ENCODE measurements at places on chromosomes 11 and 22.

- peak; percentile 3 for DNase-seq
These were observed 7.8 kb downstream of the PIM3 start for GRCh38 chr22:49968313-49968830.

DNA sequence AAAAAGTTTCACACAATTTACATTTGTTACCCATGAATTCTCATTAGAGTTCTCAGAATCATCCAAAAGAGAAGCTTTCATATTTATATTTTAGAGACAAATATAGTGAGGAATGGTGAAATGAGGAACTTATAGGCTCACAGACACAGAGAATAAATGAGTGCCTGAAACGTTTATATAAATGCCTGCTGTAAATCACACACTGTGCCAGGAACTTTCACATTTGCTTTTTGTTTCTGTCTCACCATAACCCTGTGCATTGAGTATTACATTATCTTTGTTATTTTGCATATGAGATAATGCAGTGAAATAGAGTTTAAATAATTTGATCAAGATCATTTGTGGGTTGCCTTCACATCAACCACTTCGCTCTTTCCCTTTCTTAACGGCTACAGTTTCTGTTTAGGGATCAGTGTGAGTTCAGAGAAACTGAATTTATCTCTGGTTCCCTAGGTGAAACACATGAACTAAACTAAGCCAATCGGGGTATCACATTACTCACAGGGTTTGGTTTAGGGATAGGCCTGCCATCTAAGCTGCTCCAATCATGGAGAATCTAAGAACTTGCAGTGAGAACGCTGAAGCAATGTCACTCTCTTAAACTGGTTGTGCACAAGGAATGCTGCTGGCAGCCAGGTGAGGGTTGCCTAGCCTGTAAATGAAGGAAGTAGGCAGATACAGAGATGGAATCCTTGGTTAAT lies 1339.2 kb upstream of the TENM4 start:
- no peak for DNase-seq

DNA sequence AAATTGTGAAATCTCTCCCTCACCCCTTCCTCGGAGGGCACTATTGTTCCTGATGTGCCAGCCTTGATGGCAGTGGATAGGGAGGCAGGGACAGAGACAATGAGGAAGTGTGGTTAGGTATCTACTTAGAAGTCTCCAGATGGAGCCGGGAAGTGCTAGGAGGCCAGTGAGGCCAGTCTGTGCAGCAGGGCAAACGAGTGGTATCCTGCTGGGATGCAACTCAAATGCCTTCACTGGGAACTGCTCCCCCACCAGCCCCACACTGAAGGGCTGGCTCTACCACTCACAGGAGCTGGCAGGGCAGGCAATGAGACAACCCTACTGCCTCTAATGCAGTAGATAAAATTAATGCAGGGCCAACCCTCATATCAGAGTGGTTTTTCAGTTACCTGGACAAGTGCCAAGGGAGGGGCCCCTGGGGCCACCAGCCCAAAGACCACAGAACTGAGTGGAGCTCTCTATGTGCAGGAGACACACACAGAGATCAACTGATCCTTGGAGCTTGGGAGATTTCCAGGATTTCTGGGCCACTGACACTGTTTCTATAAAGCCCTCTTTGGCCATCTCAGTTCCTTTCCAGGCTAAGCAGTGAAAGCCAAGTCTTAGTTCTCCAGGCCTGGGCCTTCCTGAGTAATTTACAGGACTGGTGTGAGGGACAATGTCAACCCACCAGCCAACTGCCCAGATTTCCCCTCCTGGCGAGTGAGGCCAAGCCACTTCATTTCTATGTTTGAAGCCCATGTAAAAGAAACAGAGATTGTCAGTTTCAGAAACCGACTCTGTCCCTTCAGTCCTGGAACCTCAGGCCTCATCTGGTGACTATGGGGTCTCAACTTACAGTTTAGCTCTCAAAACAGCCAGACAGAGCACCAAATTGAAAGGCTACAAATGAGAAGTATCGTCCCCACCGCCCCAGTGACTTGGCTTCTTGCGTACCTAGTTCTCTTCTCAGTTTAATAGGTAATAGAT lies 4.1 kb downstream of the MIF start:
- DNase-seq = no peak

DNA sequence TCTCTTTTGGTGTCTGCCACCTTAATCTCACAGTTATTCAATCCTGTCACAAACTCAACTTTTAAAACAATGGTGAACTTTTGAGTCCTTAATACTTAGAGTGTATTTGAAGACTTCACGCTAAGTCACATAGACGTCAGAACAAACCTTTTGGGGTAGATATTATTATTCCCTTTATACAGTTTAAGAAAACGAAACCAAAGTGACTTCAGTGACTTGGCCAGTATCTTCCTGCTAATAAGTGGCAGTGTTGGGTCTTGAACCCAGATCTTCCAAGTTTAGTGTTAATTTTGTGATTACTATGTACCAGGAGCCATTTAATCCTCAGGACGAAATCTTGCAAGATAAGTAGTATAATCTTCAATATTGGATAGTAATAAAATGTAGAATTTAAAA lies 691 bp downstream of the CEP295 start:
- no peak for DNase-seq

DNA sequence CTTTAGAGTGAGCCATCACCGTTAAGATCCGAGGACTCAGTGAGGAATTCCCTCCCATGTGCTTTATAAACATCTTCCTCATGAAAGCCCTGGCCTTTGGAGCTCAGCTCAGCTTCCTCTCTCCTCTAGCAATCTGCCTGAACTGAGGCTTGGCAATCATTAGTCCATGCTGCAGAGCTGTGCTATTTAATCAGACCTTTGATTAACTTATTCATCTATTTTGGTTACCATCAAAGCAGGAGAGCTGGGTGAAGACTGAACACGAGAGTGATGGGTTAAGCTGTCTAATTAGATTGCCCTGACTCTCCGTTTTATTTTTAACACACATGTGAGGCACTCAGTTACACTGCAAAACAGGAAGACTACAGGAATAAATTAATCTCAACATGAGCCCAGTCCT lies 351.3 kb downstream of the LARGE1 start:
- no peak for DNase-seq

DNA sequence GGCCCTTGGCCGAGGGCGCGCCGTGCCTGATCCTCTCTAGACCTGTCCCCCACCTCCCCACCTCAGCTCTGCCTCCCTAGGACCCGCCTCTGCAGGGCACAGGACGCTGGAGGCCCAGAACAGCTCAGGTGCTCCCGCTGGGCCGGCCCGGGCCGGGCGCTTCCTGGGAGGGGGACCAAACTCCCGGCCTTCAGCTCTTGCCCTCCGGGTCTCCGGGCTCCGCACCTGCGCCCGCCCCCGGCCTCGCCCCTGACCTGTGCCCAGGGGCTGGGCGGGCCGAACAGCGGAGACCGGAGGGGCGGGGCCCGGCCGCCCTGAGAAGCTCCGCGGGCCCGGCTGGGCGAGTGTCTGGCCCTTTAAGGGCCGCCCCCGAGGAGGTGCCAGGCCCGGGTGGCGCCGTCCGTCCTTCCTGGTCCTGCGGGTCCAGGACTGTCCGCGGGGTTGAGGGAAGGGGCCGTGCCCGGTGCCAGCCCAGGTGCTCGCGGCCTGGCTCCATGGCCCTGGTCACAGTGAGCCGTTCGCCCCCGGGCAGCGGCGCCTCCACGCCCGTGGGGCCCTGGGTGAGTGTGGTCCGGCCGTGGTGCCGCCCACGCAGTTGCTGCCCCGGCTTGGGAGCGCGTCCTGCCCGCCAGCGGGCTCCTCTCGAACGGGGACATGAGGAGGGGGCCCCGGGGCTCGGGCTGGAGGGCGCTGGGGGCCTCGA lies at the start of gene SSH3:
Gene SSH3, plus strand, starts transcription at position 399 of the 703 bp plus-strand sequence. Its CDS starts 96 bp downstream, at position 495.
- DNase-seq = no peak

- DNase-seq = no peak
These were observed 9.4 kb downstream of the A4GALT start for GRCh38 chr22:42711281-42711731.

DNA sequence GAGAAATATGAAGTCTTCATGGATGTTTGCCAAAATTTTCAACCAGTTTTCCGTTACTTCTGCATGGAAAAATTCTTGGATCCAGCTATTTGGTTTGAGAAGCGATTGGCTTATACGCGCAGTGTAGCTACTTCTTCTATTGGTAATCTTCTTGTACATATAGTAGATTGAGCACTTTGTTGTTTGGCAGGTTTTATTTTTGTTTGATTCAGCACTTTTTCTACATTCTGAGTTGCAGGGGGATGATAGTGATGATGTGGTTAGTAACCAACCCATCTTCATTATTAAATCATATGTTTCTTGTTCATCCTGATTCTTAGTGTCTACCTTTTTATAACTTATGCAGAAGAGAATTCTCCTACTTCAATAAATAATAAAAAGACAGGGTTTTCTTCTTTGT lies 121.6 kb downstream of the C11orf65 start:
- DNase-seq = no peak

DNA sequence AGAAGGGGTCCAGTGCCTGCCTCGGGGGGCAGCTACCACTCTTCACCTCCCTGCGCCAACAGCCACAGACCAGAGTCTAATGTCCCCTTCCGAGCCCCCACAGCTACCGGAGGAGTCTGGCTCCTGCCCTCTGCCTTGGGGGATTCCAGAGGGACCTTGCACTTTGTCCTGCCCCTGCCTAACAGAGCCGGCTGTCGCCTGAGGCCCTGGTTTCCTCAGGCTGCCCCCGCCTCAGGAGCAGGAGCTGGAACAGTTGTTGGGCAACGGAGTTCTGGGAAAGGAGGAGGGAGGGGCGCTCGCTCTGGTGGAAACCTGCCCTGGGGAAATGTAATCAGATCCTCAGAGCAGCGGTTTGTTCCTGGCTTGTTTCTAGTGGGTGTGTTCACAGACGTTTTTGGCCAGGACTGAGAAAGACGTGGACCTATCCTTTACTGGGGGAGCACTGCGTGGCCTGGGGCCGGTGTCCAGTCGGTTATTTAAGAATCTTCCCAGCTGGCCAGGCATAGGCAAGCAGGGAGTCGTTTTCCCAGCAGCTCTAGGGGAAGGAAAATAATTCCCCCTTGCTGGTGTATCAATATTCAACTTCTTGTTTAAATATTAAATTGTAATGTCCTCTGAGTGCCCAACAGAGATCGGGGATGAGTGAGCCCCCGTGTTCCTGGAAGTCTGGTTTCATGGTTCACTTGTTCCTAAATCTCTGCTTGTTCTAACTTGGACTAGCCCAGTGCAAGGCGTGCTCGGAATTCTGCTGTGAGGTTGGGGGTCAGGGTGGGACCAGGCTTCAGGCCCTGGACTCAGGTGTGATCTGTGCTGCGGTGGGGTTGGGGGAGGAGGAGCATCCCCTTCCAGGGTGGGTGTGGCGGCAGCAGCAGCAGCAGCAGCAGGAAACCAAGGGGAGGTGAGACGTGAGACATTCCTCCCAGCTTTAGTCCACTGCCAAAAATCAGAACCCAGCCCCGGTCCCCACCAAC lies 32.1 kb downstream of the A4GALT start:
- DNase-seq = no peak

Measured in activated T-helper 1 cell treated with anti-CD3 and anti-CD28 coated beads, Interleukin-2, amount 50 U/mL, for 16 hours (primary cell).